ENCODE measurements at places on chromosomes 6 and 20.

GRCh38 chr6:116762235-116762634 lies 3.3 kb downstream of the FAM162B start:
- DNase-seq: no peak

DNA sequence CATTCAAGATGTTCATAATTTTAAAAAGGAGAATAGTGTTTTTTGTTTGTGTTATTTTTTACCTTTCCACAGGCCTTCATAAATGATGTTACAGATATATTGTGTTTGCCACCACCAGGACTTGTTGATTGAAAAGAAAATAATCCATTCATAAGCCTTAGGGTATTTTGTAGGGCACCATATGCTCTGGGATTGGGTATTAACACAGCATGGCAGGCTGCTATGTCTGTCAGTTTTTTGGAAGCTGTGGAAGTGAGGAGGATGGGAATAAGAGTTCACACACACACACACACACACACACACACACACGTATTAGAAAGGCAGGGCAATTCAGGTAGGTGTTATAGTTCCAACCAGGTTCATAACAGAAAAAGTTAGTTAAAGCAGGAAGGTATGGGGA lies 237.9 kb downstream of the HDGFL1 start:
- DNase-seq: no peak

DNA sequence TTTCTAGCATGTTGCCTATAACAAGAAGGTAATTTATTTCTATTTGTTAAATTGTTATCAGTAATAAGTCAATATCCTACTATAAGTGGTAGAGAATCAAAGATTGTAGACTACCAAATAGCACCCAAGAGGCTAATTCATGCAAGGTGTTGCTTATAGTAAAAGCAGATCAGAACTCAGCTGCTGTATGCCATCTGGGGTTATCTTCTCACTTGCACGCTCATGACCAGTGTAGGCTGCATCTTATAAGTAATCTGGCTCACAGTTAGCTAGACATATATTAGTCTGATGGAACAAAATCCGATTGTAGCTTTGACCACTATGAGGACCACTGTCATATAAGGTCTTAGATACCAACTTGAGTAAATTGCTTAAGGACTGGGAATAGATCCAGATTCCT lies 17.0 kb downstream of the TOP1 start:
- no peak for DNase-seq

GRCh38 chr6:83474309-83474708 lies 38.0 kb upstream of the PRSS35 start:
- no peak for DNase-seq

DNA sequence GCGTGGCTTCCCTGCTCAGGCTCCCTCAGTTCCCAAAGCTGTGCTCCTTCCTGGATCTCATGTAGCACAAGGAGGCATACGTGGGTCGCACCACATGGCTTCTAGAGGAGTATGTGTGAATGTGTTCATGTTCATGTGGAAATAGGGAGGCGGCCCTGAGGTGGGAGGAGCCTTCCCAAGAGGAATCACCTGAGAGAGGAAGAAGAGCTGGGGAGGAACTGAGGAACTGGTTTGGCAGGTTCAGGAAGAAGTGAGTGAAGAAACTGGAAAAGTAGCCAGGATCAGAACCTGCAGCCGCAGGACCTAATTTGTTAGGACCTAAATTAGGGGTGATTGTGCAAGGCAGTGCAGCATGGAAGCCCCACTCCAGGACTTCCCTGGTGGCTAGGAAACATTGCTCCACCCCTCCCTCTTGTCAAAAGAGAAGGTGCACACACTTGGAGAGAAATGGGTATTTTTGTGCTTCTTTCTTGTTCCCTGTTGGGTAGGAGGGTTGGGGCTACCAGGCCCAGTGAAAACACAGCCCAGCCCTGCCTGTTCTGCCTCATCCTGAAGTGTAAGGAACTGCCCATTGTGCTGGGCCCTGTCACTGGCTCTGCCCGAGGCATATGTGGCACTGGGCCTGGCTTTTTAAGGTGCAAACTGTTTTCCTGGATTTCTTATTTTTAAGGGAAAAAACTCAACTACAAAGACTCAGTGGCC lies 20.7 kb downstream of the SYNJ2 start:
- no peak for DNase-seq

GRCh38 chr20:20941468-20941889 lies 164.7 kb downstream of the LINC00237 start:
- DNase-seq: no peak

DNA sequence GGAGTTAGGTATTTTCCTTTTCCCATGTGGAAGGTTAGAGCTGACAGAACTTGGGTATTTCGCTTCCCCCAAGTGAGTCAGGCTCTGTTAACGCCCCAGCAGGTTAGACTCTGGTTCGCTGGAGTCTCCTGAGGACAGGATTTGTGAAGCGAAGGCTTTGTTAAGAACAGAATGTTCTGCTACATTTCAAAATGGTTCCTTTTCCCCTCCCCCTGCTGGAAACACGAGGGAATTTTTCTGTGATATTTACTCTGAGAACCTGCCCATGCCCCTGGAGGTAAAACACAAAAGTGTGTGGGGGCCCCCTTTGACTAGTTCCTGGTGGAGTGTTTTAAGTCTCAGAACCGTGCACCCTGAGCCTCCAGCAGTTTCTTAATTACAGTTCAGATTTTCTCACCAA lies 731.4 kb upstream of the CITED2 start:
- DNase-seq: no peak

- no peak for DNase-seq
These were observed 7.4 kb upstream of the SCUBE3 start for GRCh38 chr6:35206346-35206745.

DNA sequence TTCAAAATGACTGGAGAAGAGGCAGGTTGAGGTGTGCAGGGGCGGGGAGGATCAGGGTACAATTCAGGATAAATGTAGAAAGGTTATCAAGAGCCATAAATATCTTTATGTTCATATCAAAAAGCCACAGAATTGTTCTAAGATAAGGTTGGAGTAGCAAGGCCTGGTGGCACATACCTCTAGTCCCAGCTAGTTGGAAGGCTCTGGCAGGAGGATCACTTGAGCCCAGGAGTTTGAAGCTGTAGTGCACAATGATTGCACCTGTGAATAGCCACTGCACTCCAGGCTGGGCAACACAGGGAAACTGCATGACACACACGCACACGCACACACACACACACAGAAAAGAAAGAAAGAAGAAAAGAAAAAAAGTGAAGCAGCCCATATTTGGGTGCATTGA lies 194.8 kb downstream of the GRIK2 start:
- DNase-seq: no peak

DNA sequence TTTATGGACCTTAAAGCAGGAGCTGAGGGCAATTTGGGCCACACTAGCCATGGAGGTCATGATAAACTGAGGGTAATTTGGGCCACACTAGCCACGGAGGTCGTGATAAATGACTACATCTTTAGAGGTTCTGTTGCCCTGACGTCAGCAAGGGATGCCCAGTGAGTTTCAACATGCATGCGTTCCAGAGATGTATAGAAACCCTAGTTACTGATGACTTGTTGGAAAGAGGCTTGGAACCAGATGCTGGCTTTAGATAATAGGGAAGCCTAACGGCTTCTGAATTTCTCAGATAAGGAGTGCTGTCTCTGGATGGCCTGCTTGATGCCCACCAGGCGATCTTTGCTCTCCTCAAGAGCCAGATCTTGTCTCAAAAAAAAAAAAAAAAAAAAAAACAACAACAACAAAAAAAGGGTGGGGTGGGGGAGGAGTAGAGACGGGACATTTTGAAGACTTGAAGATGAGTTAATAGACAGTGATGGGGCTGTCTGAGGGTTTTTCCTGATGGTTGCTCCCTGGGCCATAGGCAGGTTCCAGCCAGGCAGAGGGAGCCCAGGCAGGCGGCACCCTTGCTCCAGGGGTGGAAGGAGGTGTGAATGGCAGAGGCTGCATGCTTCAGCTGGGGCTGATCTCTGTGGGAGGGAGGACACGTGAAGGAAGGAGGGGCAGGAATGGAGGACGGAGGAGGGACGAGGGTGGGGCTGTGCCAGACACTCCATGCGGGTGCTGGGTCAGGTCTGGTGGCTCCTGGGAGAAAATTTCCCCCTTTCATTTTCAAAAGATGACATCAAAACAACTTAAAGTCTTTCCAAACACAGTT lies 27.0 kb upstream of the FRMD1 start:
- DNase-seq: no peak

DNA sequence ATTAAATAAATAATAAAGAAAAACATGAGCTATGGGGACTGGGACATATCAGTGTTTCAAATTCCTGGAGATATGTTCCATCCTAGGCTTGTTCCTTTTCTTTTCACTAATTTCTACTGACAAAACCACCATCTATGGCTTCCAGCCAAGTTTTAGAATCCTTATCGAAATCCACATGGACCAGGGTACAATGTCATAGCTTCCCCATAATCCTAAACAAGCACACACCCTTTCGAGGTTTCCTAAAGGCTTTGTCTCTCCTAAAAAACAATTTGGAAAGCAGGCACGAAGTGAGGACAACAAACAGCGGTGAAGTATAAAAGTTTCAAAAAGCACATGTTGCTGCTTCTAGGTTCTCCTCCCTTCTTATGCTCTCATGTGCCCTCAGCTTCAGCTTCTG lies 13.3 kb upstream of the DST start:
- no peak for DNase-seq

- no peak for DNase-seq
These were observed 55.0 kb upstream of the KCNK16 start for GRCh38 chr6:39377539-39377950.

- peak; percentile 16 for DNase-seq
These were observed 39.7 kb upstream of the ATXN1 start for GRCh38 chr6:16800942-16801341.

GRCh38 chr20:31569163-31570020 lies 35.7 kb upstream of the ID1 start:
- peak; percentile 41 for DNase-seq

DNA sequence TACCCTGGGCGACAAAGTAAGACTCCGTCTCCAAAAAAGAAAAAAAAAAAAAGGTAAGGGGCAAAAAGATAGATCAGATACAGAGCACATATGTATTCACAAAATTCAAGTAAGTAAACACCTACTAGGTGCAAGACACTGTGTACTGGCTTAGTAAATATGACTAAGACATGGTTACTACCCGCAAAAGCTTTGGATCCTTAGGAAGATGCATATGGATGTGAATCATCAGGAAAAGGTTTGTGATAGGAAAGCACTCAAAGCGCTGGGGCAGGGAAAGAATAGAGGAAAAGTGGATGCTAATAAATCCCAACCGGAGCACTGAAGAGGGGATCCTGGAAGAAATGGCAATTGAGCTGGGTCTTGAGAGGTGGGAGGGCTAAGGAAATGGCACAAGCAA lies 118.8 kb upstream of the FAM184A start:
- DNase-seq: no peak

DNA sequence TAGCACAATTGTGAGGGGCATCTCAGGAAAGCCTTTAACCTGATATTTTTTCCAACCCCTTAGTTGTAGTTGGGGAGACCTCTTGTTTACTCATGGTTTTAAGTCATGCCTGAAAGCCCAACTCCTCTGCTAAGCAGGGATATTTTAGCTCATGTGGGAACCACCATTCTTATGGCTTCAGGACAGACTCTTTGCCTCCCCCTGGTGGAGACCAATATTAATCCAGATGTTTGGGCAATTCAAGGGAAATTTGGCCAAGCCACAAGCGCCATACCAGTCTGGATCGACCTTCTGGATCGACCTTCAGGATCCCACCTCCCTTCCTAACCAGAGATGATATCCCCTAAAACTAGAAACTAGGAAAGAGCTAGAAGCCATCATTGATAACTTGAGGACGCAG lies 211.2 kb downstream of the C6orf118 start:
- DNase-seq: no peak

GRCh38 chr6:28673787-28674671 lies 148.3 kb downstream of the GPX5 start:
- DNase-seq: peak; percentile 38

DNA sequence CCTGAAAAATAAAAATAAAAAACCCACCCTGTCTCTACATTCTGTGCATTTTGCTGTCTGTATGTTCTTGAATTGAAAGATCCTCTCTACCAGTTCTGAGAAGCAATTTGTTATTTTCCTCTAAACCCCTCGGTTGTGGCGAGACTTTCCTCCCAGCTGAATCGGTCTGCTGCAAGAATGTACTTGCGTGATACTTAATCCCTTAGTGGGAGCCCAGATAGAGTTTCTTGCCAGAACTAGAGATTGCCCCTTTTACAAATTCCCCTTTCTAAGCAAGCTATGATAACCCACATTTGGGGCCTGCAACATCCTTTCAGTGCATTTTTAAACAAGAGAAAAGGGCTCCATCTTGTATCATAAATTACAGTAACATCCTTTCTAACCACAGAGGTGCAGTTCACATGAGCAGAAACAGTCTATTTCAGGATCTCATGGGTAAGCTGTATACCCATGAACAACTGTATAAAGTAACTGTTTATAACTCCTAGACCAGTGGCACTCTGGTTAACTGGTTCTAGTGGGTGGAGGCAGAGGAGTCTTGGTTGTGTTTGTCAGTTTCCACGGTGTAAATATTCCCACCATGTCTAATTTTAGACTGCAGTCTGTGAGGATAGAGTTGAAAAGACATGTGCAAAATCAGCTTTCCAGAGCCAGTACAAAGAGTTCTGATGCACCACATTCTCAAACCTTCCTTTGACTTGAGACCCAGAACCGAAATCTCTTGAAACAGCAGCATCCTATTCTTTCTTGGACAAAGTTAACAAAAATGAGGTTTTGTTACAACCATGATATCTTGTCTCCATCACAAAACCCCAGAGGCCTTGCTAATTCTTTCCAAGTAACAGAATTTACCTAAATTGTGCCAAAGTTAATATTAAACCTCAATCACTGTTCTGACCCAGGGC lies 113.1 kb upstream of the ZNF217 start:
- DNase-seq: no peak

GRCh38 chr6:121305957-121306607 lies 28.2 kb downstream of the TBC1D32 start:
- DNase-seq: no peak

DNA sequence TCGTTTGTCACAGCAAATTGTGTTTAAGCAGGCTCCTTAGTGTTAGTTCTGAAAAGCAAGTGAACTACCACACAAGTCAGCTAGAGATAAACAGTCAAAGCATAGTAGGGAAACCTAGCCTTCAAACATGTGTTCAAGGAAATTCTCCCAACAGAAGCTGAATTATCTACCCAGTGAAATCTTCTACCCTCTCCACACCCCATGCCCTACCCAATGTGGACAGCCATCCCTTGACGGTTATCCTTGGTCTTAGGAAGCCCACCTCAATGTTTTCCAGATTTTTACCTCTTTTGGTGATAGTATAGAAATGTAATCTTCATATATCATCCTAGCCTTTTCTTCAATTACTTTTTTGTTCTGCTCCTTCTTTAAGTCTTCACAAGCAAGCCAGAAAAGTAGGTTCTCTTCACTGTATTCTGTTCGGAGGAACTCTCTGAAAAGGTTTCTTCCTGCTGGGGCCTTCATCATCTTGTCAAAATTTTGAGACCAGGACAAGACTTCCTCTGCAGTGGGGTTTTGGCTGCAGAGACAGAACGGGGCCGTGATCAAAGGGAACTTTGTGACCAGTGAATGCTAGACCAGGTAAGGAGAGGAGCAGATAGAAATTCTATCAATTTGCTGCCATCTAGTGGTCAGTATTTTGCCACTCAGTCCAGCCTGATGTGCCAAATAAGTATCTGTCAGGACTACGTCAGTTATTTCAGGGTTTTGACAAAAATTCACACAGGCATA lies 21.6 kb upstream of the MTRF1L start:
- no peak for DNase-seq
